ENCODE measurements at places on chromosomes 7 and 10.

DNA sequence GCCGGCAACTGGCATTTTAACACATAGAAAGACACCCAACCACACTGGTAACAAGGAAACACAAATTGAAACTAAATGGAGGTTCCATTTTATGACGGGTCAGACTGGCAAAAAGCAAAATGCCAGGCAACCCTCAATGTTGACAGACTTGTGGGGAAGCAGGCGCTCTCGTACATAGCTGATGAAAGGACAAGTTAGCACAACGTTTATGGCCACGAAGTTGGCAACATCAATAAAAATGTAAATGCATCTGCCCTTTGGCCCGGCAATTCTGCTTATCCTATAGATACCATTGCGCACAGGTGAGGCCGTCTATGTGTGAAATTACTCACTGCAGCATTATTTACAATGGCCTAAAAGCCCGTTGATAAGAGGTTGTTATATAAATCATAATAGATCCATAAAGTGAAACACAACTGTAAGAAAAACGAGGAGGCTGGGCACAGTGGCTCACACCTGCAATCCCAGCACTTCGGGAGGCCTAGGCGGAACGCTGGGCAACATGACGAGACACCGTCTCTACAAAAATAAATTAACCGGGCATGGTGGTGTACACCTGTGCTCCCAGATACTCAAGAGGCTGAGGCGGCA, 39.8 kb downstream of the FOXL3 start:
- no peak for DNase-seq

- no peak for DNase-seq
Measured at GRCh38 chr10:109881769-109882057, 41.6 kb downstream of the XPNPEP1 start.

GRCh38 chr7:1291357-1291689, 58.7 kb downstream of the UNCX start:
- no peak for DNase-seq

GRCh38 chr7:150797661-150798060, 2.5 kb downstream of the TMEM176B start:
- DNase-seq = no peak

DNA sequence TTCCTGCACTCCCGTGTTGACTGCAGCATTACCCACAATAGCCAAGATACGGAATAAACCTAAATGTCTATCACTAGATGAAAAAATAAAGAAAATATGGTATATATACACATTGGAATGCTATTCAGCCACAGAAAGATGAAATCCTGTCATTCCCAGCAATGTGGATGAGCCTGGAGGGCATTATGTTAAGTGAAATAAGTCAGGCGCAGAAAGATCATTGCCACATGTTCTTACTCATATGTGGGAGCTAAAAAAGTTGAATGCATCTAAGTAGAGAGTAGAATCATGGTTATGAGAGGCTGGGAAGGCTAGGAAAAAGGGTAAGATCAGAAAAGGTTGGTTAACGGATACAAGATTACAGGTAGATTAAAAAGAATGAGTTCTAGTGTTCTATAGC, 219.1 kb upstream of the MKI67 start:
- no peak for DNase-seq

DNA sequence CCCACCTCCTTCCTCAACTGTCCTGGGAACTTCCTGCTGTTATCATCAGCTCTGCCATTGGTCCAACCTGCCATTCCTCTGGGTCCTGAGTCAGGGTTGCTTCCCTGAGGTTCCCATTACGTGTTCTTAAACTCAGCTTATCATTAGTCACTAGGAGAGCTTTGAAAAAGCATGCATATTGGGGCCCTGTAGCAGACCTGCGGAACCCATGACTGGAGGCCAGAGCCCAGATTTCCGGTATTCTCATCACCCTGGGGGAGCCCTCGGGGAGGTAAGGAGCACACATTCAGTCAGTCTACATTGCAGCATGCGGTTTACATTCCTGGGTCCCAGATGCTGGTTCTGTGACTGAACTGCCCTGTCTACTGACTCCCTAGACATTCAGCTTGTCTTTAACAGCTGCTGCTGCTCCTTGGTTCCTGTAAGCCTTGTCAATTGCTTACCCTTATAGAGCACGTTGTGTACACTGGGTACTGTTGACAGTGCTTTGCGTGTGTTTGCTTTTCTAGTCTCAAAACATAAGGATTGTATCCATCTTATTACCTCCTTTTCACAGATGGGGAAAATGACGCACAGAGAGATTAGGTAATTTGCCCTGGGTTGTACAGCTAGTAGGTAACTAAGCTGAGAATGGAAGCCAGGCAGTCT, 12.8 kb downstream of the CDHR3 start:
- DNase-seq = no peak

- DNase-seq = no peak
Measured at GRCh38 chr7:154892459-154892858, 110.5 kb downstream of the PAXIP1 start.

DNA sequence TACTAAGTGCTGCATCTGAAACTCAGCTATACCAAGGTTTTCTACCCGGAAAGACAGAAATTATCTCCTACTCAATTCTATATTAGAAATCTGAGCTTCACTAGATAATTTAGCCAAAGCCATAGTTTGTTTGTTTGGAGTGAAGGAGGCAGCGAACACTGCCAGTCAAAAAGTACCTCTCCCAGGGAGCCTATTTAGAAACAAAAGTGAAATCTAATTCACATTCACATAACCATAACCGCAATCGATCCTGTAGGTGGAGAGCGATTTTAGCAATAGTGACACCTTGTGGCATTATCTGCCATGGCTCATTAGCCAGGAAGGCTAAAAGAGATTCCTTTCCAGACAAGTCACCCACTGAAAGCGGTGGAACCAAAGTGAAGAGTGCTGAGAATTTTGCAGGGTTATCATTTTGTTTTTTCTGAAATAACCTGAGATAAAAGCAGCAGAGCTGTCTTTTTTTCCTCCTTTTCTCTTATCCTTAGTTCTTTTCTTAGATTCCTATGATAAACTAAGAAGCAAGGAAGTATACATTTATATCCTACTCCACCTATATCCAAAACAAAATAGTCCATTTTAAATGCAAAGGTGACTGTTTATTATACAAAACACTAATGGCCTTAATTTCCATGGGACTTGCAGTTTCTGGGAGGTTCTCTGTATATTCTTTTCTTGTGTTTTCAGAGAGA, 83.7 kb upstream of the BET1 start:
- peak; percentile 47 for DNase-seq

- peak; percentile 21 for DNase-seq
Measured at GRCh38 chr7:144812379-144813283, 23.2 kb downstream of the TPK1 start.

DNA sequence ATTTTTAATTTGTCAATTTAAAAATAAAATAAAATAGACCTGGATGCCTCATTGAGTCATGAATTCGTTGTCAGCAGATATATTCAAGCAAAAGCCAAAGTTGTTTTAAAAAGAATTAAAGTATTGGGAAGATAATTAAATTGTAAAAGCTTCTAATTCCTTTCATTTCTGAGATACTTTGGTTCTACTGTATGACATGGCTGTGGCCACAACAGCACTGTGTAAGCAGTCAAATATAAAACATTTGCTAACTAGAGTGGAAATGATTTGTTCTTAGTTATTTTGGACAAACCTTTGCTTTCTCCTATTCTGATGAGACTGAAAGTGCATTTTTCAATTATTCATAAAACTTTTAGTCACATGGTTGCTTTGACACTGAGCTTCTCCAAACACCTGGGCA, 143.6 kb upstream of the FAM13C start:
- DNase-seq = no peak

GRCh38 chr10:88742448-88742847, 17.4 kb upstream of the LIPN start:
- no peak for DNase-seq

Measured in AML-193 (cell line).